GM10248 (cell line): ENCODE measurements at places on chromosomes 12 and 14.

GRCh38 chr12:91492648-91493047, 310.0 kb upstream of the DCN start:
- no peak for DNase-seq

DNA sequence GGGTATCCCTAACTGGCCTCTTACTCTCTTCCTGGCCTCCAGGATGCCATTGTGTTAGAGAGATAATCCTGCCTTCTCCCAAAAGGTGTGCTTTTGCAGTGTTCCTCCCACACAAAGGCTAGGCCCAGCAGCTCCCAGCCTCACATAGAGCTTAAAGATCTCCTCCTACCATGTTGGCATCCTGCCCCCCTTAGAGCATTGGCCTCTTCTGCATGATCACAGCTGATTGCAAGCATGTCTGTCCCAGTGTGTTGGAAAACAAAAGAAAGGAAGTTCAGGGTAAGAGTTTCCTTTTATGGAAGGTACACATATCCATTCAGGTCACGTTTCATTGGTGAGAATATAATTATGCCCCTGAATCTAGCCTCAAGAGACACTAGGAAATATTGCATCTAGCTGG, 405.4 kb downstream of the TMTC2 start:
- no peak for DNase-seq

DNA sequence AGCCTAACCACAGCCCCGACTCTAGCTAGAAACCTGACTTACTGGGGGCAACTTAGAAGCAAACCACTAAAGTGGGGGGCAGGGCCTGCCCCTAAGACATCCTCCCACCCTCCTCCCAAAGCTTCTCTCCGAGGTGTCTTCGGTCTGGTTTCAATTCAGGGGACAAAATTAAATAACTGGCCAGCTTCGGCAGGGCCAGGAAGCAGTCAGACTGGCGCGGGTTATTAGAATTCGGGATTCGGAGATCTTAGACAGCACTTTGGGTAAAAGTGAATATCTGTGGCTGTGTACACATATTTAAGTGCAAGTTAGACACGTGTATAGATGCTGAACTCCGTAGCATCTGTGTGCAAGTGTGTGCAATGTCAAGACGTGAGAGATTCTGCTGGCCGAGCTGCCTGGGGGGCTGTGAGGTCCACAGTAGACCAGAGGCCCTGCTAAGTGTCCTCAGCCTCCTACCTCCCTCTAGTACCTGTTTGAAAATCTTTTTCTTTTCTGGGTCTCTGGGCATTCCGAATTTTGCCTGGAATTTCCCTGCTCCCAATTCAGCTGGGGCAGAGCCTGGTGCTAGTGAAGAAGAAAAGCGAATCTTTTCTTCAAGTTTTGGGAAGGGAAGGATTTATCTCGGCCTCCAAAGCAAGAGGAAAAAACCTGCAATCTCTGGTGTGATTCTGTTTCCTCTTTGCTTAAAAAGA, 4.0 kb upstream of the HOXC10 start:
- DNase-seq: no peak

GRCh38 chr14:54650331-54650958, 83.5 kb downstream of the SAMD4A start:
- no peak for DNase-seq

DNA sequence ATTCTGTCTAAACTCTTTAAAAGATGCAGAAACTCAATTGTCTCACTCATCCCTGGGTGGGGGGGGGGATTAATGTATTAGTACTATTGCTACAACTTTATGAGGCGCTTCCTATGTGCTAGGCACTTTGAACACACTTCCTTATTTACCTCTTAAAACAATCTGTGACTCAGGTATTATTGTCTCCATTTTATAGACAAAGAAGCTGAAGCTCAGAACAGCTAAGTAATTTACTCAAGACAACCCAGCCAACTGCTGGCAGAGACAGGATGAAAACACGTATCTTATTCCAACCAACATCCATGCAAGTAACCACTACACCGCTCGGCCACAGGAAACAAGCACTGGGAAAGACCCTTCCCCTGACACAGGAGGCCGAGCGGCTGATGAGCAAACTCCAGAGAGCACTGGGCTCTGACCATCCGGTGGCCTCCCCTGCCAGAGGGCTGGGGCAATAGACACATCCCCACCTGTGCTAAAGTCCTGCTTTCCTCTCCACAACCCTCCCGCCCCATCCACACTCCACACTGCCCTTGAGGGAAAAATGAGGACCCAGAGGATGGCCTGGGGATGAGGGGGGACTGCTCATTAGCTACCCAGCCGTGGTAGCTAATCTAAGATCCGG, 244.2 kb downstream of the DPF3 start:
- no peak for DNase-seq

GRCh38 chr12:66354291-66354690, 52.0 kb downstream of the HELB start:
- DNase-seq: no peak

GRCh38 chr14:68651075-68651474, 141.8 kb downstream of the ZFP36L1 start:
- DNase-seq: no peak

DNA sequence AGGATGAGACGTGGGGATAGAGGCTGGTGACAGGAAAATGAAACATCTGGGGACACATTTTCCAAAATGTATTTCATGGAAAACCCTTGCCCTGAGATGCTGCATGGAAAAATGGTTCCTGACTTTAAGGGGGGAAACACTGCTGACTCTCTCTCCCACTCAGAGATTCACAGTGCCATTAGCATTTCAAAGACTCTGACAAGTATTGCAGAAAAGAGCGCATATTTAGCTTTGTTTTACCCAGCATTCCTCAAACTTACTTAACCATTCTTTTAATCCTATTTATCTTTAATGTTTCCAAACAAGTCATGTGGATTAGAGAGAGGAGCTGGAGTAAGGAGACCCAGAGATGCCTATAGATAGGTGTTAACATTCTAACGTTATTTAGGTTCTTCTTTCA, 141.8 kb upstream of the DYRK2 start:
- DNase-seq: no peak

DNA sequence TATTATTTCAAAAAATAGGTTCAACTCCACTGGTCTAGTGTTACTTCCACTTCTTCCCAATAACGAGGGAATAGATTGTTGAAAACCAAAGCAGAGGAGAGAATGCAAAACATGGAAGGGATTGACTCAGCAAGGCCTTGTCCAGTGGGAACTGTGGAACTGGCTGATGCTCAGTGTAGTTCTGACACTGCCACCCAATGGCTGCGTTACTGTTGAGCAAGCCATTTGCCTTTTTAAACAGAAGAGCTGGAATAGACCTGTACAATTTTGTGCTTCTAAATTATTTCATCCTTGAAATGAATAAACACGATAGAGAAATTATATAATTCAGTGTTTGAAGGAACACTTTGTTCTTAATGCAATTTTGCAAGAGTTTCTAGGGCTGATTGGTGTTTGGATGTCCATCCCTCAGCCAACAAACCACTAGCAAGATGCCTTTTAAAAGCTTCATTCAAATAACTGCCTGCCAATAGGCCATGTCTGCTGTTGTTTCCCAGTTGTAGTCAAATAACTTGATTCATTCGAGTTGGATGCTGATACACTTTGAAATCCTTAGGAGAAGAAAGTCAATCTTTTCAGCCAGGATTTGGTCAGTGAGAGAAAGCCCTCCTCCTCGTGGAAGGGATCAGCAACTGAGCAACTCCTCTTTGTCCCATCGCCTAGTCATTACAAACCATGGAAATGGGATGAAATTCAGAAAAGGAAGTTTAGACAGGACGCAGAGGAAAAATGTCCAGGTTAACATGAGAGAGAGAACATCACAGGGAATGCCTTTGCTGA, 7.3 kb upstream of the MGP start:
- no peak for DNase-seq

DNA sequence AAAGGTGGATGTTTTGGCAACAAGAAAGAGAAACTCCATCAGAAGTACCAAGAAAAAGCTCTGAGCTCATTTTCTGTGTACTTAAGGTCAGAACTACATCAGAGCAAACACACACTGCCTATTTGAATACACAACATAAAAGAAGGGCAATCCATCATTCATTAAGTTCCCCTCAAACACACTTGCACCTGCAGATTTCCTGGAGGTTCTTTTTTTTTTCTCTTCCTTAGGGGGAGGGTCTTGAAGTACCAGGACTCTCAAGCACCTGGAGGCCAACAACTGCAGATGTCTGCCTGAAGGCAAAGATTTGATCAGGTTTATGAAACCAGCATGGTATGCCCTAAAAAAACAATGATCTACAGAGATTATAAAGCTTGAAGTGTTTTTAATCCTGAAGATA, 26.1 kb upstream of the PTHLH start:
- no peak for DNase-seq

DNA sequence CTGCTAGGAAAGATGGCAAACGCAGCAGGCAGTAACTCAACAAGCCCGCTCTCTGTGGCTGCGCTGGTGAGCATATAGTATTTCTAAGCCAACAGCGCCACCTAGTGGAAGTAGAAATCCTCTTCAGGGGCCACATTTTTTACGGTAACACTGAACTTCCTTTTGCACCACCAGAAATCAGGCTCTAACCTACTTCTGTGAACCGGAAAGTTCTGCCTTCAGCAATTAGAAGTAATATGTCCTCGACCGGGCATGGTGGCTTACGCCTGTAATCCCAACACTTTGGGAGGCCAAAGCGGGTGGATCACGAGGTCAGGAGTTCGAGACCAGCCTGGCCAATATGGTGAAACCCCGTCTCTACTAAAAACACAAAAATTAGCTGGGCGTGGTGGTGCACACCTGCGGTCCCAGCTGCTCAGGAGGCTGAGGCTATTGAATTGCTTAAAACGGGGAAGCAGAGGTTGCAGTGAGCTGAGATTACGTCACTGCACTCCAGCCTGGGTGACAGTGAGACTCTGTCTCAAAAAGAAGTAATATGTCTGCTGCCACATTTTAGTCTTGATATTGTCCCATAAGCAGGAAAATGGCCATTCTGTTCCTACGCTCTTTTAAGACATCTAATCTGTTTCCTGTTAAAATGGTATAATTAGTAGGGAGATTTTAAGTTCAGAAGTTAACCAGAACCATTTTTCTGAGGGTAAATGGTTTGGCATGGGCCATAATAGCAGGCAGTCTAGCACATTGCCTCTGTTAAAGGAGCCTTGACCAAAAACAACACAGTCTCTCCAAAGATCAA, 26.8 kb downstream of the APOBEC1 start:
- DNase-seq: peak; percentile 76
